AG04450 (cell line): ENCODE measurements at places on chromosomes 1 and 21.

DNA sequence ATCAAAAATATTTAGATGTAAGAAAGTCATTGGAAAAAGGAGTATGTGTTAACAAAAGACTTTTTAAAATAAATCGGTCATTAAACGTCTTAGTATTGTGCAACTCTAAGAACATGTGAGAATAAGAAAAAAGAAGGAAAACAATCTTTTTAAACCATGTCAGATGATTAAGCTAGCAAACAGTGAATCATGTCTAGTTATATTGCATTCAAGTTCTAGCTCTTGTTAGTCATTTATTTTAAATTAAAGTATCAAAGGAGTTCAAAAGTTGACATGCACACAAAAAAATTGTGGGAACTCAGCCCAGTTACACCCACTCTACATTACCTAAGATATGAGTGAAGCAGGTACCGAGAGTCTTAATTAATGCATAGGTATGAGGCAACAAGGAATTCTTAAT, 9.8 kb downstream of the FRRS1 start:
- no peak for DNase-seq

DNA sequence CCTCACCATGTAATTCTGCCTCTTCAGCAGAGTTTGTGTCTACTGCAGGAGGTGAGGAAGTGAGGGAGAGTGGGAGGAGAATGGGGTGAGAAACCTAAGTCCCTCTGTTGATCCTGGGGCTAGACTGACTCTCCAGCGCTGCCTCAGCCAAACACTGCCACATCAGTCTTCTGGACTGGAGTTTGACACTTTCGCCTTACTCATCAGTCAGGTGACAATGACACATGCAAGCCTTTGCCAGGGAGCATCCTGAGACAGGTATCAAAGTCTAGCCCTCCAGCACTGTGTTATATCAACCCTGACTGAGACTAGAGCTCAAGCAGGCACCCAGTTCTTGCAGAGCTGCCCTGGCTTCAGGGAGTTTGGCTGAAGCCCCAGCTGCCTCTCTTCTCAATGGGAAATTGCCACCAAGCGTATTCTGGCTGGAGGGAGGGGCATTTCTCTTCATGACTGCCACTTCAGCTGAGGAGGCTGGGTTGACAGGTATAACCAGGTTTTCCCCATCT, 33.3 kb upstream of the SUCO start:
- DNase-seq = no peak

DNA sequence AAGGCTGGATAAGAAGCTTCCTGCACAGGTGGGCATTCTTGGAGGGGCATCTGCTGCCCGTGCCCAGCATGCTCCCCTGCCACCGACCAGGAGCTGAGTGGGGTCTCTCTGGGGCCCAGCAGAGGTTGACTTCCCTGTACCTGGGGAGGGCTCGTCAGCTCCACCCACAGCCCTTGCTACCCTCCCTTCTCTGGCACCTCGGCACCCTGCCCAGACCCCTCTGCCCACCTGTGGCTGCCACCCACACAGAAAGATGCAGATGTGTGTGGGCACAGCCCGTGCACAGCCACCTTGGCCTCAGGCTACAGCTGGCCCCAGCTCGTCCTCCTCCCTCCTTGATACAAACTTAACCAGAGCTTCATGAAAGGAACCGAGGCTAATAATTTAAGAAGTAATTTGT, 241.2 kb upstream of the VAMP3 start:
- DNase-seq = no peak

DNA sequence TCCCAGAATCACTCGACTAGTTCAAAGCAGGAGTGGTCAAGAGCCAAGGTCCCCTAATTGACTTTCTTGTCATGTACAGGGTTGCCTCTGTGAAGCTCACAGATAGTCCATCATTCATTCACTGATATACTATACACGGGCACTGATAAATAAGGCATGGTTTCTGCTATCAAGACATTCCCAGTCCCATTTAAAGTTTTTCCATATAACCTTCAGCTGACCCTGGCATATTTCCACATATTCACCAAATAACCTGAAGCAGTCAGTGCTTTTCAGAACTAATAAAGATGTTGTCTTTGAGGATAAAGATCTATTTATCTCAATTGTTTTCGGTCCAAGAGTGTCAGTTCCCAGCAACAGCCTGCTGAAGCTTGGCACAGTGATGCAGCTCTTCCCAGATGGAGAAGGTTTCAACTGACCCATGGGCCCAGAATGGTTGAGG, 173.4 kb downstream of the ZZZ3 start:
- no peak for DNase-seq

DNA sequence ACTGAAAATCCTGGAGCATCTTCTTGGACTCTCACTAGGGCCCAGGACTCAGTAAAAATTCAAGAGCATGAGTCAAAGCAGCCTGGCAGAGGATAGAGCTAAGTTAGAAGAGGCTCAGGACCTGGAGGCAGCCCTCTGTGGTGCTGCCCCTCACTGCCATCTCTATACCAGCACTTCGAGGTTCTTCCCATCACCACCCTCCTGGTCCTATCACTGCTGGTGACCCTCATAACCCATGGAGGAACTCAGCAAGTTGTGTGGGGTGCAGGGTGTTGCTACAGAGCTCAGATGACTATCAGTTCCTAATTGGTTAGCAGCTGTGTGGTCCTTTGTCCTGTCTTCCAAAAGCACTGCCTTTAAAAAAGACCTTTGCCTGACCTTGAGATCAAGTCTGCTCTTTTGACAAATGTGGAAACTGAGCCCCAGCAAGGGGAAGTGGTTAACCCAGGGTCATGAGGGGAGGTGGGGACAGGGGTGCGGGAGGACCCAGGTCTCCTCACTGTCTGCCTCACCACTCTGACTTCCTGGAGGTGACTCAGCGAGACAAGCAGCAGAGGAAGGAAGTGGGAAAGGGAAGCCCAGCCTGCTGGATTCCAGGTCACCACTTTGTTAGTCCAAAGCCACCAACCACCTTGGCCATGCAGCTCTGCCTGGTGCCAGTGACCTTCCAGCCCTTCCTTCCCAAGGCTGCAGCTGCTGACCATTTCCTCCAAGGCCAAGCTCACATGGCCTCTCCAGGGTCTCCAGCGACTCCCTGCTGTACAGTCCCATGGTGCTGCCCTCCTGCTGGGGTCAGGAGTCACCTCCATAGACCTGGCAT, 199.4 kb upstream of the EDN2 start:
- DNase-seq = no peak

GRCh38 chr1:229848752-229849677, 218.0 kb upstream of the GALNT2 start:
- DNase-seq = no peak

DNA sequence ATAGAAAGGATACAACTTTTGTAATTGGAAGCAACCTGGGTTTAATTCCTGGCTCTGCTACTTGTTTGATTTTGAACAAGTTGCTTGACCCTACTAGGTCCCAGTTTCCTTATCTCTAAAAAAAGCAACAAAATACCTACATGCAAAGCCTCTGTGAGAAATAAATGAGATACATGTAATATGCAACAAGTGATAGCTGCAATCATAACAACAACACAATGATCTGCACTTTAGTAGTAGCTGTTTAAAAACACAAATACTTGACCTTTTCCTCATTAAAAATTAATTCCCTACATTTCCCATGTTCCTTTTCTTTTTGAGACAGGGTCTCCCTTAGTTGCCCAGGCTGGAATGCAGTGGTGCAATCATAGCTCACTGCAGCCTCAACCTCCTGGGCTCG, 40.0 kb downstream of the FRRS1 start:
- DNase-seq = no peak

- DNase-seq = no peak
These were observed 15.0 kb upstream of the SARS1 start for GRCh38 chr1:109198745-109199144.

GRCh38 chr1:65625528-65625927, 167.2 kb upstream of the PDE4B start:
- no peak for DNase-seq

DNA sequence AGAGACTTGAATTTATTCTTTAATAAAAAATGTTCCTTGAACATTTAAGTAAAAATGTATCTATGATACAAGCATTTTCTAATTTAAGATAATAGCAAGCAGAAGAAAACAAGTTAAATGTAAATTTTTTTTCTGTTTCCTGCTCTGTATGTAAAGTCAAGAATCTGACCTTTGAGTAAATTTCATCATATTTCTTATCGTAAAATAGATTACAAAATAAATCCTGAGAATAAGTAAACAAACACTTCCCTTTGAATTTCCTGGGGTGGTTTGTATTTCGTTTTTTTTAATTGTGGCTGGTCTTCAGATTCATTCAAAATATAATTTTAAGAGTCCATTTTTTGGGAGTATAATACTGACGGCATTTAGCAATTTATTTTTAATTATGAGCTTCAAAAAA, 77.6 kb downstream of the POU2F1 start:
- DNase-seq = no peak

DNA sequence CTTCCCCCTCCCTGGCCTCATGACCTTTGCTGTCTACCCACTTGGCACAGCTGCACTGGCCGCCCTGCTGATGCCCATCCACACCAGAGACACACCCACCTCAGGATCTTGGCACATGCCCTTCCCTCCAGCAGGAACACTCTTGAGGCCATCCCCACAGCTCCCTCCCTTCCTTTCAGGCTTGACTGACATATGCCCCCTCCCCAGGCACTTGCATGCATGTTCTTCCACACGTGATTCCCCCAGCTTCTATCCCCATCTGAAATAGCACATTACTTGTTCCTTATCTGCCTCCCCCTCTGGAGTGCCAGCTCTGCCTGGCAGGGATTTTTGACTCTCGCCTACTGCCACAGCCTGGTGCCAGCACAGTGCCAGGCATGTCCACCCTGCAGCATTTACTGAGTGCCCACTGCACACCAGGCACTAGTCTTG, 98.5 kb upstream of the SLC25A33 start:
- no peak for DNase-seq

- DNase-seq = no peak
These were observed 1.7 kb downstream of the AZIN2 start for GRCh38 chr1:33082575-33083108.

GRCh38 chr1:198171667-198172540, 15.1 kb downstream of the NEK7 start:
- no peak for DNase-seq
